CD4-positive, alpha-beta T cell treated with Interleukin-4 for 1 hour (primary cell): ENCODE measurements at places on chromosomes 13 and 19.

DNA sequence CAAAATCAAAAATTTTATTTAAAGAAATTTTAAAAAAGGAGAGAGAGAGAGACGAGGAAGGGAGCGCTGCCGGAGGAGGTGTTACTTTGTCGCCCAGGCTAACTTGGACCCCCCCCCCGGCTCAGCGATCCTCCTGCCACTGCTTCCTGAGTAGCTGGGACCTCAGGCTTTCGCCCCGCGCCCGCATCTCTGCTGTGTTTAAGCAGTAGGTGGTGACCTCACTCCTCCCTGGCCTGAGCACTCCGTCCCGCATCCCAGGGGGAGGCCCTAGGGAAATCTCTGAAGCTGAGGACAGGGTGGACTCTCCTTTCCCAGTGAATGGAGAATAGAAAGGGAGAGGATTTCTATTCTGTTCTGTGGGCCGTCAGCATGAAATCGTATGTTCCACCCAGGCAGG, 485 bp upstream of the ZNF845 start:
- no peak for DNase-seq

GRCh38 chr19:40091205-40092129, 724 bp upstream of the ZNF780A start:
- DNase-seq = no peak

DNA sequence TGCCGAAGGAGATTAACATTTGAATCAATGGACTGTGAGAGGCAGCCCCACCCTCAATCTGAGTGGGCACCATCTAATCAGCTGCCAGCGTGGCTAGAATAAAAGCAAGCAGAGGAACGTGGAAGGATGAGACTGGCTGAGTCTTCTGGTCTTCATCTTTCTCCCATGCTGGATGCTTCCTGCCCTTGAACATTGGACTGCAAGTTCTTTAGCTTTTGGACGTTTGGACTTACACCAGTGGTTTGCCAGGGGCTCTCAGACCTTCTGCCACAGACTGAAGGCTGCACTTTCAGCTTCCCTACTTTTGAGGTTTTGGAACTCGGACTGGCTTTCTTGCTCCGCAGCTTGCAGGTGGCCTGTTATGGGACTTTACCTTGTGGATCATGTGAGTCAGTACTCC, 14.7 kb downstream of the NHLRC3 start:
- DNase-seq = no peak

DNA sequence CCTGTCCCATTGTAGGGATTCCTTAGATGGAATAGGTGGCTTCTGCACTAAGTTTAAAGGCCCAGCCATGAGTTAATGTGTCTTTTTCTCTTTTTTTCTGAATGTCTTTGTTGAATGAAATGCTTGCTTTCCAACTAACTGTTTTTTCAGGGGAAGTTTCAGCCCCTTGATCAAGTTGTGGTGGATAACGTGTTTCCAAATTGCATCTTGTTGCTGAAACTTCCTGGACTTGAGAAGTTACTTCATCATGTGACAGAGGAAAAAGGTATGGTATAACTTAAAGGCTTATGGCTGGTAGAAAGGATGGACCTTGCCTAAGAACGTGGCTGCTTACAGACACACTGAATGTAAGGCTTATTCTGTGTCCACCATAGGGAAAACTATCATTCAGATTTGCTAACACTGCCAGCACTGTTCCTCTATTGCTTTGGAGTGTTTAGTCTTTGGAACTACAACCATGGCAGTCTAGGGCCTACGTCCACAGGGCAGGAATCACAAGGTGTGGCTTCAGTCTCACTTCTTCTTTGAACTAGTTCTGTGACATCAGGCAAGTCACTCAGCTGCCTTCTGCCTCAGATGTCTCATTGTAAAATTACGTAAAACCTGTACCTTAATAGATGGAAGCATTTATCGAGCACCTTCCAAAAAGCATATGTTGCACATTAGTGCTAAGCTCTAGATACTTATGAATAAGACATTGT, 25.3 kb downstream of the RNASEH2B start:
- no peak for DNase-seq

GRCh38 chr19:11418549-11419506, at the start of gene RGL3:
Gene RGL3 (minus strand): TSS chr19:11419314. CDS start chr19:11419278, 36 bp downstream.
- peak; percentile 27 for DNase-seq

DNA sequence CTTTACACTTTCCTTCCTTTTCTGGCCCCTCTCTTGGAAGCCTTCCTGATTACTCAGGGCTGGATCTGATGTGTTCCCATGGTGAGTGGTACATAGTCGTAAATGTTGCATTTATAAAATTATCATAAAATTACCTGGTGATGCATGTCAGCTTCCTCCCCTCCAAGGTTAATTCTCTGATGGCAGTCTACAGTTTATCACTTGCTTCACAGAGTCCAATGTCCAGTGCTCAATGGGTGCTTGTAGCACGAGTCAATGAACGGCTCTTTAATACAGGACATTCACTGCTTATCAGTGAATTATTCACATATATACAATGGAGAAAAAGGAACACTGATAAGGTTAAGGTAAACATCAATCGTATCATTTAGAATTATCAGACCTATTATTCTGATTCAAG, 27.0 kb upstream of the OXGR1 start:
- DNase-seq = no peak

GRCh38 chr13:20035130-20035529, 76.6 kb downstream of the ZMYM2 start:
- DNase-seq = no peak

- peak; percentile 37 for DNase-seq
Measured at GRCh38 chr19:13095934-13096927, 6.4 kb downstream of the LYL1 start.

DNA sequence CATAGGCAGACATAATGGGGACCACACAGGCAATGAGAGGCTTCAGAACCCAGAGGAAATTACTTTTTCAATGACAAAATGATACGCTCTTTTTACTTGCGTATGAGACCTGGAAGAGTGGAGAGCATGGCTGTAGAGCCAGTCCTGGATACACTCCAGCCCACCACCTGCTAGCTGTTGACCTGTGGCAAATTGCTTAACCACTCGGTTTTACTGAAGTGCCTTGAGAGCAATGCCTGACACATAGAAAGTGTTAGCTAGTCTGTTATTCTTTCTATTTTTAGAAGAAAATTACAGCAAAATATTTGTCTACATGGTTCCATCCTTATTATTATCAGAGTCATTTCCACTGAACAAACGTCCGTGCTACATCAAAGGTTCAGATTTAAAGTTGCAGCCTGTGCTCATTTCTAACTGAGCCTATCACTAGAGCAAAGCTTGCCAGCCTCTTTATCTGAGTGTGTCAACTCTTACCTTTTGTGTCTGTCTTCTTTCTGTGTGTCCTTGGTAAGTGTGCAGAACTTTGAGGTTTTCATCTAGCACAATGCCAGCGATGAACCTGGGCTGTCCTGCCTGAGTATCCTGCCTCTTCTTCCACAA, 9.6 kb upstream of the GPR183 start:
- peak; percentile 64 for DNase-seq

DNA sequence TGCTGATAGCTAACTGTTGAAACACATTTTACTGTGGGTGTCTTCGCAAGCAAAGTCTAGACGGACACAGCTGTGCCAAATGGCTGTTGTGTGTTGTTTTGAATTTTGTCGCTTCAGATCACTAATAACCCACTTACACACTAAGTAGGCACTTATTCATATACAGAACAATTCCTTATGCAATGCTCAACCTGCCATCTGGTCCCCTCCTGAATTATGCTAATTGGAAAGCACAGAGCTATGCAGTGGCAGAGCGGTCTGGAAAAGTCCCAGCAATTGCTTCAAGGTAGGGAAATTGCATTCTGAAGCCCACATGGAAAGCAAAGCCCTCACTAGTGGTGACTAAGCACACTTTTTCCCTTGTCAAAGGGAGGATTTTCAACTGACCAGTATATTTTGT, 69.9 kb downstream of the C13orf42 start:
- DNase-seq = no peak

GRCh38 chr13:71967990-71968389, 101.0 kb upstream of the DACH1 start:
- DNase-seq = no peak

DNA sequence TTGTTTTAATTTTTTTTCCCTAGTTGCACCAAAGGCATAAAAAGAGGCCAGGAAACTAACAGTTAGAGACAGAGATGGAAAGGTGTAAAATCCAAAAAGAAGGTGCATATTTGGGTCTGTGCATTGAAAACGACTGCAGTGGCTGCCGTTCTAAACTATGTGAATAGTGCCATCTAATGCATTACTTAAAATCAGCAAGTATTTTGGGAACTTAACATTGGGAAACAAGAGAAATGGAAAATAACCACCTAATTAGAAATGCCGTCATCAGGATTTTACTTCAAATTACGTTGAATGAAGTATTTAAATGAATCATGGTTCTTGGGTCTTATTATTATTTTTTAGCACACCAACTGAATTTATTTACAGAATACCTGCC, 189.5 kb upstream of the MIR17HG start:
- no peak for DNase-seq

DNA sequence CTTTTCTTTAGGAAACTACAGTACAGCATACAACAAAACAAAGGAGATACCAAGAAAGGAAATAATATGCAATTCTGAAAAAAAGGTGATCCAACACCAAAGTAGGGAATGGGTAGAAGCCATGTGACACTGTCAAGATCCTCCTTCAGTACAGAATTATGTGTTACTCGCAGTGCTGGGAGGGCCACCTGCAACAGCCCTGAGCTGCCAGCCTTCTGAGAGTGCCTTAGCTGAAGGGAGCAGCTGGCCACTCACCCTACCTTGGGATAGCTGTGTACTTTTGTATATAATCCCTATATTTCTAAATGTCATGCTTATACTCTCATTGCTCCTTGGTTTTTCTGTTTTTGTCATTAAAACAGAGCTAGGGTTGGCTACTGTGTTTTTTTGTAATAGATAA, 1518.2 kb upstream of the PCDH20 start:
- DNase-seq = no peak

DNA sequence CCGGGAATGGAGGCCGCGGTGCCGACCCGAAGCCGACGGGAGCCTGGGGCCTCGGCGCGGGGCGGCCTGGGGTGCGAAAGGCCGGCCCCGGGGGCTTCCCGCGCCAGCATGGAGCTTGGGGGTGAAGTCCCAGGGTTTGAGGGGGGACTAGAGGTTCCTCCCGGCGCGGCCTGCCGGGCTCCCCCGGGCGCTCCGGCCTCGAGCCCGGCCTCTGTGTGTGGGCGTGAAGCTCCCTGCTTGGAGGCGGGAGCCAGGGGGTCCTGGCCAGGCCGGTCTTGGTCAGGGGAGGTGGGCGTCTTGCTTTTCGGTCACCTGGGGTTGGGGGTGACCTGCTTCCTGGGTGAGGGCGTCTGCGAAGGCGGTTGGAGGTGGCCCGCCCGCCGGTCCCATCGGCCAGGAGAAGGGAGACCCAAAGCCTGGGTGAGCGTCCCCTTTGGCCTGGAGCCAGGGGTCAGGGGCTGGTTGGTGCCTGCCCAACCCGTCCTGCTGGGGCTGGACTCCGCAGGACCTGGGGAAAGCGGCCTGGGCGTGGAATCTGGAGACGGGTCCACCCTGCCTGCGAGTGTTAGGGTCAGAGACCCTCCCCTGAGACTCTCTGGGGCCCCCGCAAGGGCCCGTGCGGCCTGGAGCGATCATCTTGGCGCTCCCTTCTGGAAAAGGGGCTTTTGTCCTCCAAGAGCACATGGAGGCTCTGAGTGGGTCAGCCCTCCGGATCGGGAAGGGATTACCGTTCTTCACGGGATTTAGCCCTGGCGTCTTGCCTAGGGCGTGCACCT, 535 bp downstream of the BSG start:
- no peak for DNase-seq

GRCh38 chr19:16293118-16294091, 31.2 kb upstream of the KLF2 start:
- no peak for DNase-seq

- DNase-seq = no peak
Measured at GRCh38 chr13:99600318-99600717, 99.0 kb downstream of the TM9SF2 start.

DNA sequence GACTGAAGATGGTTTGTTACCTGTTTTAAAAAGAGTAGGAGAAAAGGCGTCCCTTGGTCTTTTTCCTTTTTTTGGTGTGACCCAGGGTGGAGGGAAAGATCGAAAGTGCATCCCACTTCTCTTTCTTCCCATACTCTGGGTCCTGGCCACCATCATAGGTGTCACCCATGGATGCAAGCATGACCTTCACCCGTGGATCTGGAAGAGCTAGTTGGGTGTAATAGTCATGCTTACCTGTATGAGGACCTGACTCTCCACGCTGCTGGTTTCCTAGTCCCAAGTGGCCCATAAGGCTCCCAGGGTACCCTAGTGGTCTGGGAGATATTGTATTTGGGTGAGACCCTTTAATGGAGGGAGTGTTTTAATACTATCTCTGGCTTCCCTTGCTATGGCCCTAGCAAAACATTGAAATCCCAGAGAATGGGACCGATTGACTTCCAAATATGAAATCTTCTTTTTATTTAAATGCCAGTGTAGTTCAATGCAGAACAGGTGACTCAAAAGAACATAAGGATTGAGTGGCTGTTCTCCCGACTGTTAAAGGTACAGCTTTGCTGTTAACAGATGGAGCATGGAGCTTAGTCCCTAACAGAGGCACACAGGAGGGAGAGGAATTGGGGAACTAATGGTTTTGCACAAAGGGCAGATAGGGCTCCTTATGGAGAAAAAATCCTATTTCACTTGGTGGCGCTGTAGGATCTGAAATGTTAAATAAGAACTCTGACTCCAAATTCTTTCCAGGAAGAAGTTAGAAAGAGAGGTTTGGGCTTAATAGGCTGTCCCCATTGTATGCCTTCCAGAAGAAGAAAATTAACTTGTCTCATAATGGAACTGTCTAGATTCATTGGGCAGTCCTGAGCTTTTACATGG, 7.0 kb upstream of the ZNF550 start:
- no peak for DNase-seq

DNA sequence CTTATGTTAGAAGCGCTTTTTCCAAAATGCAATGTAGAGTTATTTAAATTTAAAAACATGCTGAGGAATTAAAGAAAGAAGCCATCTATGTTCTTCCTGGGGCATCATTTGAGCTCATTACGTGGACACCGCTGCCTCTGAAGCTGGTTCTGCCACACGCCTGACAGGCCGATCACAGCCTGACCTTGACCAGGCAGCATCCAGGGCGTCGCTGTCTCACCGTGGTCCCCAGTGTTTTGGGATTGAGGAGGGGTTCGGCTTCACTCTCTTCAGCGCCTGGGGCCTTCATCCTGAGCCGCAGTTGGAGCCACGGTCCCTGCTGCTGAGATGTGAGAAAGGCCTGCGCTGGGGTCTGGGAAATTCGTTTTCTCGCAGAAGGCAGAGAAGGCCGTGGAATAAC, 64.0 kb downstream of the ATP11A start:
- DNase-seq = no peak

DNA sequence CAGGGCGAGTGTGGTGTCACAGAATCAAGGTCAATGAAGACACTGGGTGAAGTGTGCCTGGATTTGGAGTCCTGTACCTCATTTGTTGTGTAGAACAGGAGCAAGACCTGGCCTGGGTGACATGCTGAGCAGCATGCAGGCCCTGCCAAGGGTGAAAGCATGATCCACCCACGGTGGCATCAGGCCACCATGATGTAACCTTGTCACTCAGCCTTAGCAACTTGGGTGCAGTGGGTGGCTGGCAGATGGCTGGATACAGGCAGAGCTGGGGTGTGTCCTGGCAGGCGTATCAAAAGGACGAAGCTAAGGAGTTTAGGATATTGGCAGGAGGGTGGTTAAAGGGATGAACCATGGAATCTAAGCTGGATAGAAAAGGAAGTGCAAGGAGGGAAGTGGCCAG, 10.3 kb downstream of the THSD1 start:
- DNase-seq = no peak
